RCC 7860 (cell line): ENCODE measurements at places on chromosomes 4 and X.
A peak's percentile ranks its signal among the peaks of the same experiment; 100 is the strongest.

DNA sequence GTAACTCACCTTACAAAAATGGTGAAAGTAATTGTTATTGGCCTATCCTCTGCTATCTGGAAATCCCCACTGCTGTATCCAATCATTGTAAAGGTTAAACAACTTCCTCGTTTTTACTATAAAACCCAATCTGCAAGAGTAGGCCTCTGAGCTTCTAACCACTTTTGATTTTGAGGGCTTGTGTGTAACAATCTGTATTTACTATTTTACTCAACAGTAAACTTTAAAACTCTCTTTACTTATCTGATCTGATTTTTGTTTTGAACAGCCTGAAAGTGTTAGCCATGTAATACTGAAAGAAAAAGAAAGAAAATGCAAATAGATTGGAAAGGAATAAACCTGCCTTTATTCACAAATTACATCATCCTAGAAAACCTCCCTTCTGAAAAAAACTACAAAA lies 63.1 kb downstream of the SLC10A7 start:
- DNase-seq, result no peak

- DNase-seq, result no peak
Measured at GRCh38 chr4:161189286-161190134, 974.3 kb downstream of the FSTL5 start.

- no peak for DNase-seq
Measured at GRCh38 chrX:123859409-123859845, 426 bp upstream of the XIAP start.

GRCh38 chr4:38948551-38948950 lies 80.9 kb downstream of the FAM114A1 start:
- peak; percentile 68 for DNase-seq

- no peak for DNase-seq
Measured at GRCh38 chrX:83512111-83512510, 4.0 kb downstream of the POU3F4 start.

GRCh38 chr4:47484168-47484567 lies 907 bp upstream of the ATP10D start:
- DNase-seq, result no peak

- DNase-seq, result no peak
Measured at GRCh38 chr4:55396308-55397125, 760 bp downstream of the TMEM165 start.

DNA sequence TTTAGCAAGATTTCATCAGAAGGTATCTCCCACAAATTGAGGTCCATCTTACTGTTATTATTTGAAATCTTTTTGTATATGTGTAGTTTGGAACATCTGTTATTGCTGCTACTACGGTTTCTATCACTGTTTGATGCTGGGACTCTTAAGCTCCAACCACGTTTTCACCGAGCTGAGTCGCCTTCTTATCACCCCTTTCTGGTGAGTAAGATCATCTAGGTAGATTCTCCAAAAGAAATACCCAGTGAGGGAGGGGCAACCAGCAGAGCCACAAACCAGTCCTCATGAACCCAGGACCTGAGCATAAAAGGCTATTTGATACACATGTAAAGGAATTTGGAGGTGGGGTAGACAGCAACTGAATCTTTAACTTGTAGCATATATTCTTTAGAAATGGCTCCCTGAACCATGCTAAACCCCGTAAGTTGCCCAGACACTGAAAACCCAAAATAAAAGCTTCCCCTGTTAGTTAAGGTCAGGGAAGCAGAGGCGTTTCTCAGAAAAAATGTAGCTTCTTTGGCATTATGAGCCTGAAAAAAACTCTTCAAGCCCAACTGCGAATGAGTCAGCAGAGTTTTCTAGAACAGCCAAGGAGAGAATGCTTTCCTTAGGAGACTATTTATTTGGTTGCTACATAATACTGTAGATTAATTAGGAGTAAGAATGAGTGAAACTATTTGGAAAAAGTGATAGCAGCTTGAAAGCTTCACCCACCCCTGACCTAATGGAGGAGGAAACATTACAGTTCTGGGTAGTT lies 53.8 kb upstream of the ATXN3L start:
- peak; percentile 17 for DNase-seq

DNA sequence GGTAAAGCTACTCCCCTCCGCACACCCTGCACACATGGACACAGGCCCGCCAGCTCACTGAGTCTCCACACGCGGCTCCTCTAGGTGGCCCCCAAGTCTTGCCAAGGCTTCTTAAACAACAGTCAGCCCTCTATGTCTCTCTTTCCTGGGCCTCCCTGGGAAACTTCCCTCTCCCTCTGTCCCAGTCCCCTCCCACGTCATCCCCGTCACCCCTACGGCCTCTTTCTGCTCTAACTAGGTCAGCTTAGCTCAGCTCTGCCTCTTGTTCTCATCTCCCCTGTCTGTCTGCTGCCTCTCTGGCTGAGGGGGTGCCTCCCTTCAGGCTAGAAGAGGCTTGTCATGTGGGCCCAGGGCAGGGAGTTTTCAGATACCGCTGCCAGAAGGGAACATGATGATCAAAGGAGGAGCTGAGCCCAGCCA lies 38.8 kb downstream of the SEPTIN6 start:
- DNase-seq, result no peak

DNA sequence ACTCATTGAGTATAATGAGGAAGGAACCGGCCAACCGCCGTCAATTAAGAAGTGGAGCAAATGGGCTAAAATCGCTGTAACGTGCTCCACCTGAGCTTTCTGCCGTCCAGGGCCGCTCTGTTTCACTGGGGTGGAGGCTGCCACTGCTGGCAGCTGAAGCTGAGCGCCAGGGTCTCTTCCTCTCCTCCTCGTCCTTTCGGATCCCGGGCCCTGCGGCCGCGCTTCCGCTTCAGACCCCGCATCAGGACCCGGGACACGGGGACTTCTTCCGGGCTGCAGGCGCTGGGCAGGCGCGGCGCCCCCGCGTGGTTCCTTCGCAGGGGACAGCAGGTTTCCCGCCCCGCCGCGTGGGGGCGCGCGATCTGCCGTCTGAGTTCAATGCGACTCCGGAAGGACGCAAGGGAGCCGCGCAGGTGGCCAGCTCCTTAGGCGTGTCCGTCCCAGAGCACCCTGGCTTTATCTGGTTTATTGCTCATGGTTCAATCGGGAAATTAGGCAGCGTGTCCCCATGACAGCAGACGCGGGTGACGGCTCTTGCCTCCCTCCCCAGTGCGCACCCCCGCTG lies 519.8 kb downstream of the TRIML1 start:
- DNase-seq, result no peak

DNA sequence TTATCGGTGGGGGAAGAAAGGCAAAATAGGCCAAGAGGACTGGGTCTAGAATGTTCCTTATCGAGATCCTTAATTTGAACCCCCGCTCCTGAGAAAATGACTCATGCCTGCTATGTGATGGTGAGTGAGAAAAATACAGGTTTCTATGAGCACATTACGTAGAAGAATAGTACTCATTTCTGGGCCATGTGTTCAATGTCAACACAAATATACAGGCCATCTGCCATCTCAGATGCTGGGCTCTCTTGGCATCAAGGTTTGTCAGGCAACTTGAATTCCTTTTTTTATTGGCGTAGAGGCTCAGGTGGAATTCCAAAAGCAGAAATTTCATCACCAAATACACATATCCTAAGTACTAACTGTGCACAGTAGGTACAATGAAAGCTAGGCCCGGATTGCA lies 81.4 kb upstream of the TRIM2 start:
- no peak for DNase-seq

DNA sequence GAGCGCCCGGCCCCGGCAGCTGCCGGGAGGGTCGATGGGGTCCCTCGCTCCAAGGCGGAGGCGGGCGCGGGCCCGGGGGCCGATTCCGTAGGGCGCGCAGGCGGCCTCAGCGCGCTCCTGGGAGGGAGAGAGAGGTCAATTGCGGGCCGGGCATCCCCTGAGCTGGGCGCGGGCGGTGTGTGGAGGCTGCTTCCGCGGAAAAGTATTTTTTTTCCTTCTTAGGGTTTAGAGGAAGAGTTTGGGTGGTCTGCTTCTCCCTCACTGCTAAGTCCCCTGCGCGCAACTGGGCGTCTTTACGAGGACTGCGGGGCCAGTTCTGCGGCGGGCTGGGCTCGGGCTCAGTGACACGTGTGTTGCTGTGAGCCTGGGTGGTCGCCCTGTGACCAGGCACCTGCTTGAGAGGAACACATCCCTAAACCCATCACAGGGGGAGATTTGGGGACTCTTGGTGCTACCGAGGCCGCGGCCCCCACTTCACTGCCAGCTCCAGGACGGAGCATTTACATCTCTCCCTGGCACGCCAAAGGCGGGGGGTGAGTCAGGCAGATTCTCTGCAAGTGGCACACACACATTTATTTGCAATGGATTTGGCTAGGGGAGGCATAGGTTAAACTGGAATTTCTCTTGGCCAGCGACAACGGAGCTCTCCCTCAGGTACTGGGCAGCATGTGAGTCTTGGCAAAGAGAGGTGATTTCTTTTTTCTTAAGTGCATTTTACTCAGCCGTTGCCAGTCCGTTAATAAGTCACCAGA lies 151.2 kb upstream of the SLC4A4 start:
- DNase-seq, result peak; percentile 90

GRCh38 chrX:46873746-46874145 lies 36.9 kb downstream of the RP2 start:
- DNase-seq, result no peak

DNA sequence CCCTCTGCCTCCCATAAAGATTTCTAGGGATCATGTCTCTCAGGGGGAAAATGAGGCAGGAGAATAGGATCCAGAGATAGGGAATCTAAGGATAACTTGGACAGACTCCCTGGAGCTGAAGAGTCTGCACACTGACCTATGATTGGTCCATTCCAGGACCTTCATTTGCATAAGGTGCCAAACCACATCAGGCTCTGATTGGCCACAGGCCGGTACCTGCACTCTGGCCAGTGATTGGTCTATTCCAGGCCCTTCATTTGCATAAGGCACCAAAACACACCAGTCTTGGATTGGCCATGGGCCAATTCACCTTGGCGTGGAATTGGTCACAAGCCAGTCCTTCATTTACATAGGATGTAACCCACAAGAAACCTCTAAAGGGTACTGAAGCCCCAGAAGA lies 4.0 kb upstream of the HERC5 start:
- DNase-seq, result no peak

- DNase-seq, result no peak
Measured at GRCh38 chr4:126144543-126145237, 829.9 kb downstream of the FAT4 start.

GRCh38 chr4:83751336-83751949 lies 215.5 kb downstream of the GPAT3 start:
- no peak for DNase-seq

- DNase-seq, result no peak
Measured at GRCh38 chrX:102067966-102068723, 57.3 kb upstream of the TCEAL2 start.

DNA sequence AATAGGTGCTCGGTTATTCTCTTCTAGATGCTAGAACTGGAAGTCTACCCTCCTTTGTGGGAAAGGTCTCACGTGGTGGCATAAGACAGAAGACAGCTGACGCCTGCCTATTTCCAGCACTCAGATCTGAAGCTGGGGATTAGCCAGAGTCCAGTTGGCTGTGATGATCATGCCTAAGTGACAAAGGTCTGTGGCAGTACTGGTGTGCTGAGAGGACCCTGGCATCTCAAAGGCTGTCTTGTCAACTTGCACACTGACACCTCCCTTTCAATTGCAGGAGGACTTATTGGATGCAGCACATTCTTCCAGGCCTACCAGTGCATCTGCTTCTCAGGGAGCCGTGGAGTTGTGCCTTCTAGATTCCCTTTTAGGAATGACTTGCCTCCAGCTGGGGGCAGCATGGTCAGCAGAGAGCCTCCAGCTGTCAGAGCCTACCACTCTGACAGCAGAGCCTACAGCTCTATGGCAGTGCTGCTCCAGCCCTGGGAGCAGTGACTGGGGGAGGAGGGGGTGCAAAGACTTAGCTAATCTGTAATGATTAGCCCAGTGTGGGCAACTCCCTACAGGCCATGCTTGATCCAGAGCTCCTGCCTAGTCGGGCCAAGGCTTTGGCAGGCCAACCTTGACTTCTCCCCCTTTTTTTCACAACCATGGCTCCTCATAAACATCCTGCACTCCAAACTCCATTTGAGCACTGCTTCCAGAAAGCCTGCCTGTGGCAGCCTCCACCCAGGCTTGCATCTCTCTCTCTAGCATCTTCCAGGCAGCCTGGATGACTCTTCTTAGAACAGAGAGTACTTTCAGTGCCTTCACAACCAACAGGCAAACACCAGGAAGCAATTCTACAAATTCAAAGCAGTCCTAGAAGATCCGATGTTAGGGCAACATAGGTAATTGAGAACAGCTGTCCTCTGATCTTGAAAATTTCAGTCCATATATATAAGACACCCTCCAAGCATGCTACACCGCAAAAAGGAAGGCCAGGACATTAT lies 13.8 kb upstream of the FGFBP2 start:
- no peak for DNase-seq

- DNase-seq, result no peak
Measured at GRCh38 chrX:46645614-46646013, 72.0 kb downstream of the CHST7 start.

- DNase-seq, result no peak
Measured at GRCh38 chr4:59818656-59819055, 1381.5 kb upstream of the ADGRL3 start.

GRCh38 chrX:120308959-120309872 lies 2.0 kb downstream of the TMEM255A start:
- no peak for DNase-seq

GRCh38 chr4:163833669-163834068 lies 339.2 kb downstream of the TMA16 start:
- DNase-seq, result no peak

GRCh38 chrX:23662853-23663252 lies 4.4 kb upstream of the PRDX4 start:
- DNase-seq, result no peak

DNA sequence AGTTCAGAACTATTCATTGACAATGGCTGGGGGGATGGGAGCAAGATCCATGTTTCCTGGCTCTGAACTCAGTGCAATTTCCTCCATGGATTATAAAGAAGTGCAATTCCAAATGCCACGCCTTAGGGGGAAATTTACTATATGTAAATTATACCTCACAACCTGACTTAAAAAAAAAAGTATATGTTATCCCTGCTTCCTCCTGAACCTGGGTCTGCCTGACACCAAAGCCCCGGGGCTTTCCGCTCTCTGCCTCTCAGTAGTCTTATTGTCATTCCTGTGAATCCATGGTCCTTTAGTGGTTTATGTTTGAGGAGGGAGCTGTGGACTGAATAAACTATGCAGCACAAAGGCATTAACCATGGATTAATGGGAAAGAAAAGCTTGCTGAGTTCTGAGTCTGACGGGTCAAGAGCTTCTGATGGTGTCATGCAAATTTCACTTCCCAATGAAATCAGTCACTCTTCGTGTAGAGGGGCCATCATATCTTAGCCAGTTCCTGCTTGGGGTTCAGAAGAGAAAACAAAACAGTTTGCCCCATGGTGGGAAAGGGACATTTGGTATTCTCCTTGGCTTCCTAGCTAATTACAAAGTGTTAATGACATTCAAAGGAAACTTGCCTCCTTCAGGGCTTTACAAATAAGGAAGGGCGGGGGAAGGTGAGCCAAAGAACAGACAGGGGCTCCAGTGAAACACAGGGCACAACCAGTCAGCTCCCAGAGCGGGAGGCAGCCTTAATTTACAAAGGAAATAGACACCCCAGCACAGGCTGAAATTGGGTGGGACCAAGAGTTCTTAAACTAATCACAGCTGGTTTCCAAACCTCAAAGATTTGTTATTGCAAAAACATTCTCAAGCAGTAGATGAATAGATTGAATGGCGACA lies 14.3 kb downstream of the FAM9C start:
- peak; percentile 57 for DNase-seq
